T-helper 17 cell (primary cell): ENCODE measurements at places on chromosomes 5 and 9. TPM values are rescaled to one million over a fixed set of nuclear protein-coding genes. Genes with fewer than 3 reads are reported as not detected.

Gene PPP3R2
- total RNA-seq: not detected

Gene SLC34A3
- not detected for total RNA-seq

Gene PDE6A
- total RNA-seq: not detected

Gene HTR4
- total RNA-seq: not detected

Gene CDX1
- total RNA-seq: not detected

Gene CD180
- 1.3 TPM for total RNA-seq

Gene SHOC1
- not detected for total RNA-seq

Gene TMC1
- total RNA-seq: not detected

Gene CHSY3
- total RNA-seq: not detected

- H3K4me1 ChIP-seq: no peaks in the 10 kb centered on the region
- H3K4me3 ChIP-seq: no peak overlapping the region
- H3K27me3 ChIP-seq: peaks cover 28% of the 10 kb centered on the region
- H3K27ac ChIP-seq: no peak overlapping the region
- DNase-seq: no peak
- no peaks in the 10 kb centered on the region for H3K36me3 ChIP-seq
Observed at GRCh38 chr9:116162241-116162781, 8.7 kb downstream of the PAPPA start.

DNA sequence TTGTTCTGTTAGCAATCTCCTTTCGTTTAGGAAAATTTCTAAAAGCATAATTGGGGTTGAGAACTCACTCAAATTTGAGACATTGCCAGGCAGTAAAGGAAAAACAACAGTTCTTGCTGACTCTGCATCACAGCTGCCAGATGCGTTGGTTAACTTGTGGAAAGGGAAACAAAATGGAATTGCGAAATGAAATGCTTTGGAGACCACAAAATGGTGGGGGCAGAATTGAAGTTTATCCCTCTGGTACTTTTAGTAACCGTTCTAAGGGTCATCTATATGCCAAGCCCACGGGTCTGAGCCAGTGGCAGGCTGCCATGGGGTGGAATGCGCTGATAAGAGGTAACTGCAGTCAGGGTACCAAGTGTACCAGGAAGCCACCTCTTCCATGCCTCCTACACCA, 28.6 kb upstream of the SELENOP start:
- H3K4me1 ChIP-seq: no peaks in the 10 kb centered on the region
- no peak overlapping the region for H3K4me3 ChIP-seq
- no peak for DNase-seq
- no peaks in the 10 kb centered on the region for H3K36me3 ChIP-seq
- no peak overlapping the region for H3K27ac ChIP-seq
- peaks cover 10% of the 10 kb centered on the region for H3K27me3 ChIP-seq

DNA sequence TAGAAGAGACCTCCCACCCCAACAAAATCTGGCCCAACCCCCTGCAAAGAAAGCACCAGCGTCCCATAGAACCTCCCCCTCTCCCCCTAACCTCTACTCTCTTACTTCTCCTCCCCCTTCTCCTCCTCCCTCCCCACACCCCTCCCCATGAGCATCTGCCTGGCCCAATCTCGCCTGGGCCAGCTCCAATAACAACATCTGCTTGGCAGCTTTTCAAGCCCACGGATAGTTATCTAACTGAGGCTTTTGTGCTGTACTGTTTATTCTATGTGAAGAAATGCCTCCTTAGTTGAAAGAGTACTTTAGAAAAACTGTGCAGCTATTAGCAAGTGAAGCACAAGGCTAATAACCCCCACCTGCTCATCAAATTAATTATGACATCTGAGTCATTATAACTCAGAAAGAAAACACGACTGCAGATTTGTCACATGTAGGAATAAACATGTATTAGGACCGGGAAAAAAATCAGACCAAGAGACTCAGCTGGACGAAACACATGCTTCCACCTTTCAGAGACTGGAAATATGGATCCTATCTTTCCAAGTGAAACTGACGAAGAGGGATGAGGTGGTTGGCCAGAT, 42.8 kb downstream of the NFIB start:
- H3K36me3 ChIP-seq: no peaks in the 10 kb centered on the region
- H3K4me3 ChIP-seq: no peak overlapping the region
- peaks cover 2% of the 10 kb centered on the region for H3K4me1 ChIP-seq
- DNase-seq: no peak

GRCh38 chr9:128551657-128552152, 682 bp upstream of the SPTAN1 start:
- H3K27ac ChIP-seq: peak overlapping the region; percentile 99
- H3K4me1 ChIP-seq: peaks cover 20% of the 10 kb centered on the region
- H3K27me3 ChIP-seq: no peaks in the 10 kb centered on the region
- H3K4me3 ChIP-seq: no peak overlapping the region
- H3K36me3 ChIP-seq: no peaks in the 10 kb centered on the region
- DNase-seq: no peak

- H3K27ac ChIP-seq: no peak overlapping the region
- DNase-seq: no peak
- H3K36me3 ChIP-seq: peaks cover 7% of the 10 kb centered on the region
- no peak overlapping the region for H3K4me3 ChIP-seq
- H3K27me3 ChIP-seq: no peaks in the 10 kb centered on the region
Observed at GRCh38 chr9:124399968-124400940, 15.0 kb downstream of the PSMB7 start.

GRCh38 chr5:132557478-132558172, 848 bp downstream of the RAD50 start:
- H3K27ac ChIP-seq: peak overlapping the region; percentile 95
- H3K4me3 ChIP-seq: peak overlapping the region; percentile 95
- no peak for DNase-seq
- H3K36me3 ChIP-seq: no peaks in the 10 kb centered on the region
- no peaks in the 10 kb centered on the region for H3K27me3 ChIP-seq

DNA sequence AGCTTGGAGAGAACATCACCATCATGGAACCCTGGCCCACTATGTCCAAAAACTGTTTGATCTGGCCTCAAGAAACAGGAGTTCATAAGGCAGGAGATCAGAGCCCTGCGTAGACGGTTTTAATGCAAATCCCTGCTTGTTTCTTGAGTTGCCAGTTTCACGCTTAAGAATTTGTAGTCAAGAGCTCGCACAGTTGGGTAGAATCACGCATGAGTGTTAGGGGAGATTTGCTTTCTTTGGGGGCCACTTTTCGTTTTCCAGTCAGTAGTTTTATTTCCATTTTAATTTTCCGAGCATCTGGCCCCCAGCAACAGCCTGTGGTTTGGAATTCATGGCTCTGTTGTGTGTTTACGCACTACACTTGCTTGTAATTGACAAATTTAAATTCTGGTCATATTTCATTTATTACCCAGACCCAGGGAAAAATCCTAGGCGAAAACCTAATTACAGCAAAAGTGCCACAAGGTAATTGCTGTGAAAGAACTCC, 6.6 kb upstream of the C5orf58 start:
- H3K27ac ChIP-seq: peak overlapping the region; percentile 29
- no peak overlapping the region for H3K4me3 ChIP-seq
- peaks cover 6% of the 10 kb centered on the region for H3K4me1 ChIP-seq
- DNase-seq: no peak
- no peaks in the 10 kb centered on the region for H3K36me3 ChIP-seq

DNA sequence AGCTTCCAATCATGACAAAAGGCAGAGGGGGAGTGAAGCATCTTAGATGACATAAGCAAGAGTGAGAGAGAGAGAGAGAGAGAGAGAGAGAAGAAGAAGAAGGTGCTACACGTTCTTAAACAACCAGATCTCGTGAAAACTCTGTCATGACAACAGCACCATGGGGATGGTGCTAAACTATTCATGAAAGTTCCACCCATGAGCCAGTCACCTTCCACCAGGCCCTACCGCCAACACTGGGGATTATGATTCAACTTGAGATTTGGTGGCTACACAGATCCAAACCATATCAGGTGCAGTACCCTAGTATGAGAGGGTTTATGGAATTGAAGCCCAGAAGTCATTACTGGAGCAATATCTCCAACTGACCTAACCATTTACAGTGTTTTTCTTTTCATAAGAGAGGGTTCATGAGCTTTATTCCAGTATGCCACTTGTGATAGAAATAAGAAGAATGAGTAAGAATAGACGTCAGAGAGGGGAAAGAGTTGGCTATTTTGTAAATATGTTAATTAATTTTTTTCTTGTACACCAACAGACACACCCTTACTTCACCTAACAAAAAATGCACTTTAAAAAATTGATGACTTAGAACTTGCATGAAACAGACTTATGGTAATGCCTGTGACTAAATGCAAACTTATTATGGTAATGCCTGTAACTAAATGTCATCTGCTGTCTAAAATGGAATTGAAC, 680.4 kb upstream of the ITGA1 start:
- no peaks in the 10 kb centered on the region for H3K27me3 ChIP-seq
- H3K4me1 ChIP-seq: no peaks in the 10 kb centered on the region
- no peak for DNase-seq
- H3K27ac ChIP-seq: no peak overlapping the region

DNA sequence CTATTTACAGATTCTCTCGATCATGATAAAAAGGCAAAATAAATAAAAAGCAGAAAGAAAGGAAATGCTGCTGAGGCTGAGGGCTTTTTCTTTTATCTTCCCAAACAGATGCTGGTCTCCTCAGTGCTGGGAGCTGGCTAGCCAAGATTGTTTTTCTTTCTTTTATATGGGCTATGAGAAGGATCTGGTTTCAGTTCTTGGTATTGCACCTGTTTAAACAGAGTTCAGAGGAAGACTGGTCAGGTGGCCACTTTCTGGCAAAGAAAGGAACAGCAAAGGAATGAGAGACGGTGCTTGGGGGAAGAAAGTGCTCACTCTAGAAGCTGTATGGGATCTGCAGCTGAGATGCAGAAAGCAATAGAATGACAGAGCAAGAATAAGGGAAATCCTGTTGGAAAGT, 88.9 kb downstream of the SLF1 start:
- H3K36me3 ChIP-seq: peaks cover 9% of the 10 kb centered on the region
- H3K27ac ChIP-seq: no peak overlapping the region
- no peaks in the 10 kb centered on the region for H3K27me3 ChIP-seq
- DNase-seq: no peak
- no peaks in the 10 kb centered on the region for H3K4me1 ChIP-seq

DNA sequence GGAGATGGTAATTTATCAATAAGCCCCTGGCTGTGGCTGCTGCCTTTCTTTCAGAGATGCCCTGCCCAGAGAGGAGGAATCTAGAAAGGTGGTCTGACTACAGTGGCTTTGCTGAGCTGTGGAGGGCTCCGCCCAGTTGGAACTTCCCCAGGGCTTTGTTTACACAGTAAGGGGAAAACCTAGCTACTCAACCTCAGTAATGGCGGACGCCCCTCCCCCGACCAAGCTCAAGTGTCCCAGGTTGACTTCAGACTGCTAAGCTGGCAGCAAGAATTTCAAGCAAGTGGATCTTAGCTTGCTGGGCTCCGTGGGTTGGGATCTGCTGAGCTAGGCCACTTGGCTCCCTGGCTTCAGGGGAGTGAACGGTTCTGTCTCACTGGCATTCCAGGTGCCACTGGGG, 865.4 kb upstream of the ACO1 start:
- H3K27ac ChIP-seq: no peak overlapping the region
- H3K27me3 ChIP-seq: no peaks in the 10 kb centered on the region
- no peak for DNase-seq
- peaks cover 3% of the 10 kb centered on the region for H3K4me1 ChIP-seq
- no peaks in the 10 kb centered on the region for H3K36me3 ChIP-seq

GRCh38 chr5:103834216-103834615, 271.6 kb upstream of the NUDT12 start:
- no peak overlapping the region for H3K27ac ChIP-seq
- DNase-seq: no peak
- H3K4me1 ChIP-seq: no peaks in the 10 kb centered on the region
- no peaks in the 10 kb centered on the region for H3K36me3 ChIP-seq
- no peaks in the 10 kb centered on the region for H3K27me3 ChIP-seq
- no peak overlapping the region for H3K4me3 ChIP-seq

DNA sequence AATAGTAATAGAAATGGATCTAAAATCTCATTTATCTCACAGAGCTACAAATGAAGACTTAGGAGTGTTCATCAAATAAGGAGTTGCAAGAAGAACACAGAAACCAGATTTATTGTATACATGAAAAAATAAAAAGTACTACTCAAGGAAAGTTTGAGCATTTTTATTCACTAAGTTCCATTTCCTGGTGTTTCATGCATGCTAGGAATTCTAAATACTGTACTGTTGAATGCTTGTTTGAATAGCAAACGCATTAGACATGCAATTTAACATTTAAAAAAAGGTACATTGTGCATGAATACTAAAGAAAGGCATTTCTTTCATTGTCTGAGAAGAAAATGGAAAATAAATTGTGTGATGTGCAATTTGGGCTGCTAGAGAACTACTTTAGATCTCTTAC, 52.1 kb downstream of the C6 start:
- no peak overlapping the region for H3K27ac ChIP-seq
- no peak for DNase-seq
- no peaks in the 10 kb centered on the region for H3K27me3 ChIP-seq
- no peak overlapping the region for H3K4me3 ChIP-seq

DNA sequence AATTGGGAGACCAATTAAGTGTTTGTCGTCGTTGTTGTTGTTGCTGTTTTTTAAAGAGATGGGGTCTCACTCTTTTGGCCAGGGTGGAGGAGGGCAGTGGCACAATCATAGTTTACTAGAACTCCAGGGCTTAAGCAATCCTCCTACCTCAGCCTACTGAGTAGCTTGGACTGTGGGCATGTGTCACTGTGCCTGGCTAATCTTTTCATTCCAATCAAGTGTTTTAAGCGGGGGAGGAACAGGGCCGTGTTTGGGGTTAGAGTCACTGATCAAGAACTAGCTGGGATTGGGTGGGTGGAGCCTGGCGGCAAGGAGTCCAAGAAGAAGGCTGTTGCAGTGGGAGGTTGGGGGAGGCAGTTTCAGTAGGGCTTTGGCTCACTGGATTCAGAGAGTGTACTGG, 13.8 kb downstream of the SNX30 start:
- H3K4me1 ChIP-seq: peaks cover 53% of the 10 kb centered on the region
- peak overlapping the region; percentile 60 for H3K27ac ChIP-seq
- peaks cover 2% of the 10 kb centered on the region for H3K36me3 ChIP-seq
- H3K4me3 ChIP-seq: no peak overlapping the region
- H3K27me3 ChIP-seq: no peaks in the 10 kb centered on the region

DNA sequence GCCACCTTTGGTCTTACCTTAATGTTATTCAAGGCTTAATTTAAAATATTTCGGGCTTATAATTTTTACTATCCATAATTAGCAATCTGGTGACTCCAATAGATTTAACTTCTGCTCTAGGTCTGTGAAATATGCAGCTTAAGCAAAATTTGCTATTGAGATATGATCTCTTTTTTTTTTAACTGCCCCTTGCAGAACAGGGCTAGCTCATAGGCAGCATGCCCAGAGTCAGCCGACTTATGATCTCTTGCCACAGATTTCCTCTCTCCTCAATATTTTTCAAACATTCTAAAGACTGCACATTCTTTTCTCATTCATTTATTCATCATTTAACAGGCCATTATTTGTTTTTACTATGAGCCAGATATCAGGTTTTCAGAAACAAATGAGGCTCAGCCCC, 4.5 kb downstream of the TTC23L start:
- DNase-seq: no peak
- H3K27me3 ChIP-seq: peaks cover 24% of the 10 kb centered on the region
- peaks cover 2% of the 10 kb centered on the region for H3K36me3 ChIP-seq
- H3K27ac ChIP-seq: no peak overlapping the region
- H3K4me3 ChIP-seq: no peak overlapping the region

DNA sequence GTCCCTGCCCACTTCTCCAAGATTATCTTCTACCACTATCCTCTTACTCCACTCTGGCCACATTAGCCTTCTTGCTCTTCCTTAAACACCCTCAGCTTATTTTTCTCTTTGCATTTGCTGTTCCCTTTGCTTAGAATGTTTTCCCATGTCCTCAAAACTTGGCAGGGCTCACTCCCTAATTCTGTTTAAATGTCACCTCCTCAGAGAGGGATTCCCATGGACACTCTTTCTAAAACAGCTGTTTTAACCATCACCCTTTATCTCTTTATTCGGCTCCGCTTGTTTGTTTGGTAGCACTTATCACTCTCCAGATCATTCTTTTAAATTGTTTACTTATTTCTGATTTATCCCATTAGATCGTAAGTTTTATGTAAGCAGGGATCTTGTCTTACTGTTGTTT, 278.5 kb downstream of the CWC27 start:
- peaks cover 2% of the 10 kb centered on the region for H3K36me3 ChIP-seq
- H3K27ac ChIP-seq: no peak overlapping the region
